ENCODE measurements at places on chromosomes 2 and 18.

DNA sequence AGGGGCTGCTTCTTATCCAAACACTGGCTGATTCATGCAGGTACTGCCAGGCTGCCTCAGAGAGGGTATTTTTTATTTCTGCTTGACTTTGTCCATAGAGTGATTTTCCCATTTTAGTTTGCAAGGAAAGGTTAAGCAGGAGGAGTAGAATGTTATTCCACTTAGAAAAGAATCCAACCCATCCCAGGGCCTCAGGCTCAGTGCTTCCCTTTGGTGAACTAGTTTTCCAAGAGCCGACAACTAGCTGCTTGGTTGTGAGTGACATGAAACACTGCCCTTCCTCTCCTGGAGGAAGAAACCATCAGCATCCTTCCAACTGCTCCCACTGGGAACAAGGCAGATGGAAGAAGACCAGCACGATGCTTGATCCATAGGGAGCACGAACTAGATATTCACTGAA is 58.5 kb downstream of the BCL2 start:
- peaks cover 3% of the 10 kb centered on the region for H3K4me1 ChIP-seq
- DNase-seq, result no peak
- no peaks in the 10 kb centered on the region for H3K36me3 ChIP-seq
- no peak overlapping the region for H3K27ac ChIP-seq

DNA sequence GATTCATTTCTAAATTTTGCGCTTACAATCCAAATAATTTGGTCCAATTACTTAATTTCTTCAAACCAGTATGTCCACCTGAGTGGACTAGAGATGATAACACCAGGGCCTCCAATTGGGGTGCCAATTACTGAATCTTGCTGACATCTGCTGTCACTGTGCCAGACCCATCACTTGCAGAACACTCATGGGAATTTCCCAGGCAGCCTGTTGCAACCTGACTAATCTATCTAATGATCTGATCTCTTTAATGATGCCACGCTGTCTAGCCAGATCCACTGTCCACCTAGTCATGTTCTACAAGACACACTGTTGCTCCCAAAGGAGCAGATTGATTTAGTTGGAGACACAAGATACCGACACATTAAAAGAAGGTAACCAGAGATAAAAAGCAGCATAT is 11.8 kb upstream of the LRP1B start:
- no peak overlapping the region for H3K4me3 ChIP-seq
- no peak overlapping the region for H3K27ac ChIP-seq
- no peaks in the 10 kb centered on the region for H3K4me1 ChIP-seq
- H3K36me3 ChIP-seq, result no peaks in the 10 kb centered on the region
- DNase-seq, result peak; percentile 43

DNA sequence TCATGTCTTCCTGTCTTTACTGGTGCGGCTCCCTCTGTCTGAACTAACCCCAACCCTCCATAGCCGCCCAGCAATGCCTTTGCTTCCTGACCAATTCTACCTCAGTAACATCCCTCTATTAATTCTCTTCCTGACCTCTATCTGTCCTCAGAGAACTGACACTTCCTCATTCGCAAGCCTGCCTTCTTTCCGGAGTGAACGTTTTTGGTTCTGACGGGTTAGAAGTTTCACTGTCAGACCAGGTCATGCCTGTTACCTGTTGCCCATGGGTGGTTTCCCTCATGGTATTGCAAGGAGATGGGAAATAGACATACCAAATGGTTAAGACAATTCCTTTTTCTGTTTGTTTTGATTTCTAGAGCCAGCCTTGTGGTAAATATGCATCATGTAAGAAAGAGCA is 453.4 kb upstream of the SLC14A2 start:
- H3K4me3 ChIP-seq, result no peak overlapping the region
- H3K27me3 ChIP-seq, result no peaks in the 10 kb centered on the region
- H3K36me3 ChIP-seq, result no peaks in the 10 kb centered on the region

GRCh38 chr2:217680381-217680780 is 322.4 kb downstream of the TNS1 start:
- peaks cover 2% of the 10 kb centered on the region for H3K4me1 ChIP-seq
- no peaks in the 10 kb centered on the region for H3K36me3 ChIP-seq
- no peak overlapping the region for H3K4me3 ChIP-seq
- no peak overlapping the region for H3K27ac ChIP-seq

- no peak overlapping the region for H3K27ac ChIP-seq
- no peaks in the 10 kb centered on the region for H3K36me3 ChIP-seq
- H3K4me3 ChIP-seq, result no peak overlapping the region
- no peaks in the 10 kb centered on the region for H3K4me1 ChIP-seq
Observed at GRCh38 chr2:222179592-222179991, 119.2 kb downstream of the PAX3 start.
